ENCODE measurements at places on chromosomes 4 and X. TPM values are rescaled to one million over a fixed set of nuclear protein-coding genes. Genes with fewer than 3 reads are reported as not detected.

KLHL13 gene
- total RNA-seq, result 0.88 TPM

CSAG3 gene
- not detected for total RNA-seq

SLC38A5 gene
- 8.7 TPM for total RNA-seq

SLC4A4 gene
- total RNA-seq, result 0.54 TPM
